ENCODE measurements at places on chromosomes 11 and 22.
A peak's percentile ranks its signal among the peaks of the same experiment; 100 is the strongest.

DNA sequence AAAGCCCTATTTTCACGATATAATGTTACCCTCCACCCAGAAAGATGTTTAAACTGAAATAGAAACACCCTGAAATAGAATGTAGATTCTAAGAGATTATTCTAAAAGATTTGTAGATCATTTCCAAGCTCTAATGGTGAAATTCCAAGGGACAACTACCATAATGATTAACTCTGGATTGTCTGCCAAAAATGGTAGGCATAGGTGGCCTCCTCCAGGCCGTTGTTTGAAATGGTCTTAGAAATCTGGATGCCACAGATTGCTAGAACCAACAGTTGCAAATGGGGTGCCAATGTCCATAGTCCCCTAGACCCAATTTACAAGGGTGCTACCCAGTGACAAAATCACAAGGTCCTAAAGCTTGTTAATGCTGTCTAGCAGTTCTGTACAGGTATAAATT, 6.7 kb upstream of the SLC6A5 start:
- DNase-seq, result no peak

DNA sequence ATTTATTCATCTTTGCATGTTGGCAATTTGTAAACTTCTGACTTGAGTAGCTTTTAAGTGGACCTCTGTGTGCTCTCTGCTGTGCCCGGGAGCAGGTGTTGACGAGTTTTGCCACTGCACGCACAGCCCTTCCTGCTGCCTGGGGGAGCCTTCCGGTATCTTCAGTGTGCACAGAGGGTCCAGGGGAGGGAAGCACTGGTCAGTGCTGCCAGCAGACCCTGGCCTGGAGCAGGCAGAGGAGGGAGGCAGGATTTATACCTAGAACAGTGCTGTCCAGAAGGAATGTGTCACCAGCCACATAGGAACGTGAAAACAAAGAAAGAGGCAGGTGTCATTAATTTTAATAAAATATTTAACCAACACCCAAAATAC, 403.6 kb downstream of the TBC1D22A start:
- no peak for DNase-seq

GRCh38 chr11:113417428-113417827, 29.8 kb downstream of the ANKK1 start:
- no peak for DNase-seq

- DNase-seq, result peak; percentile 68
Measured at GRCh38 chr11:44955015-44955738, 4.5 kb upstream of the TP53I11 start.

GRCh38 chr22:41285820-41286638, at the start of gene RANGAP1:
TSS of gene RANGAP1 (minus strand) at chr22:41286187. CDS start at chr22:41281044, 5,143 bp downstream.
- peak; percentile 99 for DNase-seq

DNA sequence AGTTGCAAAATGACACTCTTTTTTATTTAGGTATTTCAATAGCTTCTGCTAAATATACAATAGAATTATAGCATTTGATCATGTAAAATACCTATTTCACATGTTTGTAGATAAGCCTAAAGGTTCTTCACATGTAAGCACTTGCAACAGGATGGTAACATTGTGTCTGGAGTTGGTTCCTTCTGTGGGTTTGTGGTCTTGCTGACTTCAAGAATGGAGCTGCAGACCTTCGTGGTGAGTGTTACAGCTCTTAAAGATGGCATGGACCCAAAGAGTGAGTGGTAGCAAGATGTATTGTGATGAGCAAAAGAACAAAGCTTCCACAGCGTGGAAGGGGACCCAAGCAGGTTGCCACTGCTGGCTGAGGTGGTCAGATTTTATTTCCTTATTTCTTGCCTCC, 246.4 kb upstream of the PDGFD start:
- DNase-seq, result no peak

GRCh38 chr11:111764621-111765020, 1.6 kb downstream of the PPP2R1B start:
- no peak for DNase-seq

- DNase-seq, result no peak
Measured at GRCh38 chr22:42397332-42398249, 34.6 kb downstream of the NFAM1 start.

DNA sequence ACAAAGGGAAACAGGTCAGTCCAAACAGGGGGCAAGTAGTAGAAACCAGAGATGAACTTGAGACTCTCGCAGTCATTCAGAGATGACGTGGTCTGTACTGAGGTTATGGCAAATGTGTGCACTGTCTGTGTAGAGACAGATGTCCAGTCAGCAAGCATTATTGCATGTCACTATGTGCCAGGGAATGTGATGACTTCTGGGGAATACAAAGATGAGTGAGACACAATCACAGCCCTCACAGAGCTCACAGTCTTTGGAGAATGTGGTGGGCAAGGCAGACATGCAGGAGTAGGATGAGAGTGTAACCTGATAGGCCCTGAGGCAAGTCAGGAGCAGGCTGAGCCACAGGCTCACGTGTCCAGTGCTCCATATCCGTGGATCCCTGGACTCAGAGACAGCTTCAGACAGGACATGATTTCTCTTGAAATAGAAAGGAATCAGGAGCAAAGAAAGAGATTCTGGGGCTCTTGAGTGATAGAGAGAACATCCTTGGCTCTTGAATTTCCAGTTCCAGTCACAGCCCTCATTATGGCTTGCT, 550.7 kb downstream of the ETS1 start:
- no peak for DNase-seq

GRCh38 chr11:79352349-79352703, 88.5 kb downstream of the TENM4 start:
- no peak for DNase-seq

DNA sequence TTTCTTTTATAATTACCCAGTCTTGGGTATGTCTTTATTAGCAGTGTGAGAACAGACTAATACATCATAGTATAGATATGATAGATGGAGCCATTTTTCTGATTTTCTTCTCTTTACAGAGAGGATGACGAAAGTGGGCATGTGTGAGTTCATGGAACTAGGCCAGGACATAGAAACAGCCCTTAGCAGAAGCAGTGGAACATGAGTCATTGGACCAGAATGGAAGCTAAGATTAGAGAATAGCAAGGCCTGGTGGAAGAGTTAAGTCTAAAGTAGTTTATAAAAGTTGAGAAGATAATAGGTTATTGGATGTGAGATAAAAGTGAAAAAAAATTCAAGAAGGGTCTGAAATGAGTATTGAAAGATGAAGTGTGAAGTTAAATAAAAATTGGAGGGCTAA, 97.0 kb upstream of the MPPED2 start:
- no peak for DNase-seq

DNA sequence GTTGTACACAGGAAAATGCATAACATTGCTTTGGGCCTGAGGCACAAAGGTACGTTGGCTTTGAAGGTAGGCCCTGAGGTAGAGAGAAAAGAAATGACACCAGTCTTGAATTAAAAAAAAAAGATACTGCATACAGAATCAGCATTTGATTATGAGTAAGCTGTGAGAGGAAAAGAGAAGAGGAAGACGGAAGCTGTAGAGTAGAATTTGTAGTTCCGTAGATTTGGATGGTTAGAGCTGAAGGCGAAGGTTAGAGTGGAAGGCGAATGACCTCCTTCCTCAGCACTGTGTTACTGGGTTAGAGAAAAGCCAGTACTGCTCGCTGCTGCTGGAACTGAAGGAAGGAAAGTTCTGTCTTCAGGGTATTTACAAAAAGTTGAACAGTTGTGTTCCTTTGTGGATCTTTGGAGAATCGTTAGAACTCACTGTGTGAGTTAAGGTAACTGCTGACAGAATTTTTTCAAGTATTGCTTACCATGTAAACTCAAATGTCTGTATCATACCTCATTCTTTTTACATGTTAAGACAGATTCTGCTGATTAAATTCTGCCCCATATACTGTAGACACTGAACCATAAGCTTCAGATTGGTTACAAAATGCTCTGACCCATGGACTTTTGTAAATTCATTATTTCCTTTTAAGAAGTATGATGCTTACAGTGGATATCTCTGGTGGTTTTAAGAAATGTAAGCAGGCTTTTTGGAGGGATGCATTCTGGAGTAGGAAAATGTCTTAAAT, 50.2 kb downstream of the MCAM start:
- no peak for DNase-seq

- DNase-seq, result no peak
Measured at GRCh38 chr11:46364056-46364455, 16.8 kb downstream of the DGKZ start.

DNA sequence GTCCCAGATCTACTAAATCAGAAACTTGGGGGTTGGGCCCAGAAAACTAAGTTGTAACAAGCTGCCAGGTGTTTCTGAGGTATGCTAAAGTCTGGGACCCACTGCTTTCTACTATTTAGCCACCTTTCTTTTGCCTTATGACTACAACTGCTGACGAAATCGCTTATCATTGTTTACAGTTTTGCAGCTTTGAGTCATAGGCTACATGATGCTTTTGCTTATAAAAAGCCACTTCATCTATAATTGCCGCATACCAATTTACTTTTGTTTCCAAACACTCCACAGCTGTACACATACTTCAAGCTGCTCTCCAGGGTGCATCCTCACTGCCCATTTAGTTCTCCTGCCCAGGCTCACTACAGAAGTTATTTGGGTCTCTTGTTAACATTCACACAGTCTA, 144.7 kb downstream of the ENTHD1 start:
- no peak for DNase-seq

DNA sequence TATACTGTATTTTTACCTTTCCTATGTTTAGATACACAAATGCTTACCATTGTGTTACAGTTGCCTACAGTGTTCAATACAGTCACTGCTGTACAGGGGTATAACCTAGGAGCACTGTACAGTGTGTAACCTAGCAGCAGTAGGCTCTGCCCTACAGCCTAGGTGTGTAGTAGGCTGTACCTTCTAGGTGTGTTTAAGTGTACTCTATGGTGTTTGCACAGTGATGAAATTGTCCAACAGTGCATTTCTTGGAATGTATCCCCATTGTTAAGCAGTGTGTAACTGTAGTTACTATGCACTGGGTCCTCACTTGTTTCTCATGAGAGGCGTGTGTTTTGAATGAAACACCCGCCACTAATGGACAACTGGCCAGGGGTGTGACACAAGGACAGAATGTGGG, 269.0 kb downstream of the OPCML start:
- DNase-seq, result no peak

GRCh38 chr11:109507836-109508561, 86.0 kb downstream of the C11orf87 start:
- DNase-seq, result no peak

Data from BE2C (cell line).